ENCODE measurements at places on chromosomes 2 and 18. TPM values are rescaled to one million over a fixed set of nuclear protein-coding genes. Genes with fewer than 3 reads are reported as not detected.

Gene CRACDL
- total RNA-seq: not detected

Gene IL1F10
- total RNA-seq: not detected

Gene ALK
- total RNA-seq: under 0.01 TPM

Gene ACTR3
- 472 TPM for total RNA-seq

Gene WDR54
- 51.6 TPM for total RNA-seq

Gene CPO
- total RNA-seq: 0.12 TPM

All from uterine smooth muscle cell (primary cell).